ENCODE measurements at places on chromosomes 13 and 19.
A peak's percentile ranks its signal among the peaks of the same experiment; 100 is the strongest.

DNA sequence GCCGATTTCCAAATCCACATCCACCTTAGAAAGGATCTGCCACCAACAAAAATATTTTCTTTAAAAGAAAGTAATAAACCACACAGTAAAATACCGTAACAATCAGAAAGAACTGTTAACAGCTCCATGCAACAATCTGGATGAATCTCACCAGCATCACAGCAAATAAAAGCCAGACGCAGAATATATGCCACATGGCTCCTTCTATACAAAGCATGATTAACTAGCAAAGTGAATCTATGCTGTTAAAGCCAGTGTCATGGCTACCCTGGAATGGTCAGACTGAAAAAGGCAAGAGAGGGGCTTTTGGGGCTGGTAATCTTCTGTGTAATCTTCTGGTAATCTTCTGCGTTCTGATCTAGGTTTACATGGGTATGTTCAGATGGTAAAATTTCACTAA is 81.3 kb downstream of the SACS start:
- no peak for DNase-seq

DNA sequence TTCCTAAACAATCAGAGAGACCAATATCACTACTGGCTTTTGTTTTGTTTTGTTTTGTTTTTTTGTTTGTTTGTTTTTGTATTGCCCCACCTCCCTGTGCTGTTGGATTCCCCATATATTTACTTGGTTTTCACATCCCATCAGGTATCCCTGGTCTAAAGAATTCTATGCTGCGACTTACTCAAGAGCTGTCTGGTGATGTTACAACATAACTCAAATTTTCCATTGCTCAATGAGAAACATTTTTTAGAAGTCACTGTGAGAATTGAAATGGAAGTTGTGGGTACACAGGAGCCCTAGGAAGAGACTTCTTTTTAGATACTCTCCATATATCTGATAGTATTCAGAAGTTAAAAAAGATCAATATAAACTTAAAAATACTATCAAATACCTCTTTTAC is 181.4 kb downstream of the KLF5 start:
- DNase-seq = no peak

DNA sequence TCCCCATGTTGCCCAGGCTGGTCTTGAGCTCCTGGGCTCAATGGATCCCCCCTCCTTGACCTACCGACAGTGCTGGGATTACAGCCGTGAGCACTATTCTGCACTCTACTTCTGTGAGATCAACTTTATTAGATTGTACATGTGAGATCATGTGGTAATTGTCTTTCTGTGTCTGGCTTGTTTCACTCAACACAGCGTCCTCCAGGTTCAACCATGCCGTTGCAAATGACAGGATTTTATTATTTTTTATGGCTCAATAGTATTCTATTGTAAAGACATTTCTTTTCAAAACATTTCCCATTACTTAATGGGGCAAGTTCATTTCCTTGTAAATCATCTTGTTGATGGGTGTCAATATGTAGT is 1.5 kb upstream of the OBI1 start:
- DNase-seq = no peak

DNA sequence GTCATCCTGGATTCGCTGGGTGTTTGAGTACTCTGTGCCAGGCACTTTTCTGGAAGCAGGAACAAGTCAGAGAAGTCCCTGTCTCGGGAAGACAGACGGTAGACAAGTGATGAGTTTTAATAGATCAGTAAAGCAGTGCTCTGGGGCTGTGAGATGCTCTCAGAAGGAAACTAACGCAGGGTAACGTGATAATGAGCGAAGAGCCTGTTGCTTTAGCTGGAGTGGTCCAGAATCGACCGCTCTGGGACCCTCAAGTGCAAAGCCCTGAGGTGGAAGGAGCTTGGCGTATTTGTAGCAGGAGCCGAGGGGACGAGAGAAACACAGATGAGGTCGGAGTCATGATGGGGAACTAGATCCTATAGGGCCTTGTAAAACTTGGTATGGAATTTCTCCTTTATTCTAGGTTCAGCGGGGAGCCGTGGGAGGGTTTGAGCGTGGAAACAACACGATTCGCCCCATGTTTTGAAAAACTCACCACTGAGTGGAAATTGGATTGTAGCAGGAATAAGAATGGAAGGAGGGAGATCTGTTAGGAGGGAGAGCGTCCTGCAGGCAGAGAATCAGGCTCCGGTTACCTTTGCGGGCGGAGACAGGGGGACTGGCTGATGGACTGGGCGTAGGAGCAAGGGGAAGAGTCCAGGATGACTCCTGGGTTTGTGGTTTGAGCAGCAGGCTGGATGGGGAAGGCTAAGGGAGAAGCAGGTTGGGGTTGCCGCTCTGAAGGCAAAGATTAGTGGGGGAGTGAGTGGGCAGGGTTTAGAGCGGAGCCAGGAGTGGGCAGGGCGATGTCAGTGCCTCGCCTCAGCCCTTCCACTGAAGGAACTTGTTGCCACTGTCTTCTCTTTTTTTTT is 763 bp downstream of the POLD1 start:
- DNase-seq = no peak

GRCh38 chr13:24178847-24179485 is 18.4 kb downstream of the SPATA13 start:
- no peak for DNase-seq

- no peak for DNase-seq
Measured at GRCh38 chr13:48831248-48831647, 144.5 kb upstream of the FNDC3A start.

DNA sequence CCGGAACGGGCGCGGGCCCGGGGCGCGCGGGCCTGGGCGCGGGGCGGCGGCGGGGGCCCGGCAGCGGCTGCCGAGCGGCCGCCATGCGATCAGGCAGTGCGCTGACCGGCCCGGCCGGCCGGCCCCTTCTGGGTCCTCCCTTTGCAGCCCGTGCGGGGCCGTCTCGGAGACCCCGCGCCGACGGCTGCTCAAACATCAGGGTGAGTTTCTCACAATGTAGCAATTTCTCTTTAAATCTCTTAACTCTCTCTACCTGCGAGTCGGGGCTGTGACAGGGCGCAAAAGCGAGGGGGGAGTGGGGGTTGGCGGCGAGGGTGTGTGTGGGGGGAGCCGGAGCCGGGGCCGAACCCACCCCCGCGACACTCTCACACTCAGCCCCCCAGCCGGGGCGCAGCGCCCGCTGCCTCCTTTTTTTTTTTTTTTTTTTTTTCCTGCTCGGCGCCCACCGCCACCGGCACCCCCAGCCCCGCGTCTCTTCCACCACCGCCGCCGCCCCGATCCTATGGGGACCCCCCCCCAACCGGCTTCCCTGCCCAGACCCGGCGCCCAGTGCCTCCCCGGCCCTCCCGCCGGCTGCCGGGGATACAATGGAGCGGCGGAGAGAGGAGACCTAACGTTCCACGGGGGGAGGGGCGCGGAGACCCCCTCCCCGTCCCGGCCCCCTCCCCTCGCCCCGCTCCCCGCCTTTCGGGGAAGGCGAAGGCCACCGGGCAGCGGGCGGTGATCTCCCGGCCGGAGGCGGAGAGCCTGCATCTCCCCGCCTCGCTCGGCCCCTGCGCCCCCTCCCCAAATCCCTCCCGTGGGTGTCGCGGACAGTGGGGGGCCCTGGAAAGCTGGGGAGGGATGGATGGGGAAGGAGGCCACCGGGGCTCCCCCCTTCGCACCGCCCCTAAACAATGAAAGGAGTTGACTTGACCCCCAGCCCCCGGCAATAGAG is at the start of gene BICRA:
BICRA (plus strand) TSS at position 166 of the 937 bp plus-strand sequence. CDS start 64,441 bp downstream, outside the sequence.
- peak; percentile 58 for DNase-seq

- no peak for DNase-seq
Measured at GRCh38 chr13:50378509-50379044, 363.3 kb downstream of the KCNRG start.

DNA sequence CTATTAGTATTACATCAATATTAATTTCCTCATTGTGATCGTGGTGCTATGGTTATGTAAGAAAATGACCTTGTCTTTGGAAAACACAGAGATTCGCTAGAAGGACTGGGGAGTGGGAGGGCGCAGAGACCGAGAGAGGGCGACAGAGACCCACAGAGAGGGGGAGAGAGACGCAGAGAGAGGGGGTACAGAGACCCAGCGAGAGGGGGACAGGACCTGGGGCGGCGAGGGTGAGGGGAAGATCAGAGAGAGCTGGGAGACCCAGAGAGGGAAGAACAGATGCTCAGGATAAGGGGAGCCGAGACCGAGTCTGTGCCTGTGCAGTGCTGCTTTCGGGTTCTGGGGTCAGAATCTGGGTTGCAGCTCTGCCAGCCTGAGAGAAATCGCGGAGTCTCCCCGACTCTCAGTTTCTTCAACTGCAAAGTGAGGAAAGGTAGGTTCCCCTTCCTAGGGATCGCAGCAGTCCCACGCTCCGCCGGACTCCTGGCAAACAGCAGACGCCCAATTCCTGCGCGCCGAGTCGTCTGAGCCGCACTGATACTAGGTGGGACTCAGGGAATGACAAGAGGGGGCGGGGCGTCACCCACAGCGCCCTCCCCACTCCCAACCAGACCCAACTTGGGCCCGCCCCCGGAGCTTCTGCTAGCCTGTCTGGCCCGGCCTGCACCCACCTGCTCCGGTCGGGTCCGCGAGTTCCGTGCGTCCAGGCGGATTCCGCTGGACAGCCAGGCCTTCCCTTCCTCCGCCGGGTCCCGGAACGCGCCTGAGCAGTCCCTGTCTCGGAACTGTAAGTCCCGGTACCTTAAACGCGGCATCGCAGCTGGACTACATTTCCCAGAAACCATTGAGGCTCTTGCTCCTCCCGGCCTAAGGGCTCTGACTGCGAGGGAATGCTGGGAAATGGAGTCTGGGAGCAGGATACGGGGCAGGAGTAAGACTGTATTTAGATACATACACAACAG is 15.3 kb downstream of the IZUMO2 start:
- DNase-seq = peak; percentile 11

DNA sequence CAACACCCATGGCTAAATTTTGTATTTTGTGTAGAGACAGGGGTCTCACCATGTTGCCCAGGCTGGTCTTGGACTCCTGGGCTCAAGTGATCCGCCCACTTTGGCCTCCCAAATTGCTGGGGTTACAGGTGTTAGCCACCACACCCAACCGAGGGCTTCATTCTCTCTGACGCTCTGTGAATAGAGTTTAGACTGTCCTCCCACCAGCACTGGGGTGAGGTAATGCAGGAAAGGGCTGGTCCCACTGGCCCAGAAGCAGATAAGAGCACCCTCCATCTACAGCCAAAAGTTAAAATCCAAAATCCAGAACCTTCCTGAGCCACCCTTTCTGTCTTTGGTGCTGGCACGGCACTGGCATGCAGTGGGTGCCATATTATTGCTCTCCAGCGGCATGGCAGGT is 31.8 kb upstream of the HOMER3 start:
- no peak for DNase-seq

DNA sequence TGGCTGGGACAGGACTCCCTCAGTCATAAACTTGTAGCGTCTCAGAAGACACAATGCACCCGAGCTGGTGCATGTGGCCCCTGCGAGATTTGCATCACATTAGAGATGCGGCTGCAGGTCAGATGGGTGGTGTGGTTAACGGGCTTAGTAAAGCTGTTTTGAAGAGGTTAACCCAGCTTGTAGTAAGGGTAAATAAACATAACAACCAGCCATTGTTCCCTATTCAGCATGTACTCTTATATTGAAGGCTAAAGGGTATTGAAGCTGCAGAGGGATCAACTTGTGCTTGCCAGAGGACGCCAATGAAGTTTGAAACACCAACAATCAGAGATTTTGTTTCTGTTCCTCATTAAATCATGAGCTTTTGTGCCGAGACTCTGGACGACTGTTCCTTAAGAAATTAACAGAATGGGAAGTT is 79.4 kb downstream of the ZIC5 start:
- DNase-seq = no peak

GRCh38 chr13:80665792-80666333 is 324.9 kb upstream of the SPRY2 start:
- DNase-seq = no peak

DNA sequence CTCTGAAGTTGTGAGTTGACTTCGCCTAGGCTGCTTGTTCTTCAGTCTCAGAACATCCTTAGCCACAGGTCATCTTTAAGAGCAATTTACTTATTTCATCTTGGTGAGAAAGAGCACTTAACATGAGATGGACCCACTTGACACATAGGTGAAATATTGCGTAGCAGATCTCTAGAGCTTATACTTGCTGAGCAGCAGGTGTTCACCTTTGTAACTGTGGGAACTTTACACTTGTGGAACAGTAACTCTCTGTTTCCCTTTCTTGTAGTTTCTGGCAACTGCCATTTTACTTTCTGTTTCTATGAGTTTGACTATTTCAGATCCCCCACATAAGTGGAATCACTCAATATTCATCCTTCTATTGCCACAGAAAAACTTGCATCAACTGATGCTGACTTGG is 95.7 kb downstream of the SLC10A2 start:
- no peak for DNase-seq

- DNase-seq = no peak
Measured at GRCh38 chr19:38742296-38742695, 2.0 kb downstream of the CAPN12 start.

GRCh38 chr13:40261336-40261735 is 405.1 kb downstream of the FOXO1 start:
- no peak for DNase-seq

- no peak for DNase-seq
Measured at GRCh38 chr19:29603308-29603707, 2.8 kb upstream of the POP4 start.

- no peak for DNase-seq
Measured at GRCh38 chr13:94325650-94326049, 153.8 kb downstream of the DCT start.

DNA sequence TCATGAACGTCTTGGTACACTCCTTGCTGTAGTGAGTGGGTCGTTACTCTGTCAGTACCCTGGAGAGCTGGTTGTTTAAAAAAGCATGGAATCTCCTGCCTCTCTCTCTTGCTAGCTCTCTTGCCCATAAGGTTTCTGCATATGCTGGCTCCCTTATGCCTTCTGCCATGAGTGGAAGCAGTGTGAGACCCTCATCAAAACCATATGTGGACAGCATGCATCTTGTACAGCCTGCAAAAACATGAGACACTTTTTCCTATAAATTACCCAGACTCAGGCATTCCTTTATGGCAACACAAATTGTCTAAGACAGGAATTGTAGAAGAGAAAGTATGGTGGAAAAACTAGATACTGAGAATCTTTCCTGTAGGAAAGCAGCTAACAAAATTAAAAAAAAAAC is 516.3 kb downstream of the SLITRK6 start:
- DNase-seq = no peak

- no peak for DNase-seq
Measured at GRCh38 chr19:3585301-3586126, at the start of gene GIPC3. GIPC3 (plus strand) TSS chr19:3585478; CDS start chr19:3585598, 120 bp downstream.

DNA sequence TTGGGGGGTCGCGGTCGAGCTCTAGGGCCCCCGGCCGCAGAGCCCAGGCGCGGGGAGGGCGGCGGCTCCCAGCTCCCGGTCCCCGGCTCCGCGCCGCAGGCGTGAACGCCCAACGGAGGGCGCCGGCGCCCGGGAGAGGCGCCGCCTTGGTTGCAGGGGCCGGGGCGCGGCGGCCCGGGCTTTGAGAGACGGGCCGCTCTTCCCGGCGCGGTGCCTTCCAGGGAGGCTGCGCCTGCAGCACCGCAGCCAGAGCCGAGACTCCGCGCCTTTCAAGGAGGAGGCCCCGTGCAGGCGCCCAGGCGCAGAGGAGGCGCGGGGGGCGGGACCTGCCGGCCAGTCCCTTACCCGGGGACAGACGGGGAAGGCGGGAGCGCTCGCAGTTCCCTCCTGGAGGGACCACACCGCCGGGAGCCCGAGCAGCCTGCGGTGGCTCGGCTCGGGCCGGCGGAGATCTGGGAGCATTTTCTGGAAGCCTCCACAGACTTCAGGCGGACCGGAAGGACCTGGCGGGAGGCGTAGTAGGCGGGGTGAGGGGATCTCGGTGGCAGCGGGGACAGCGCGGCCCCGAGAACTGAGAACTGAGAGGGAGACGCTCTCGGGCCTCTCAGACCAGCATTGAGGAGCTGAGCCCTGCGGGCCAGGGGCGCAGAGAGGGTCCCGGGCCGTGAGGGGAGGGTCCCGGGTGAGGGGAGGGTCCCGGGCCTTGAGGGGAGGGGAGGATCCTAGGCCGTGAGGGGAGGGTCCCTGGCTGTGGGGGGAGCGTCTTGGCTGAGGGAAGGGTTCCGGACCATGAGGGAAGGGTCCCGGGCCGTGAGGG is 25.5 kb upstream of the MCF2L start:
- no peak for DNase-seq

All from stimulated activated CD8-positive, alpha-beta memory T cell treated with anti-CD3 and anti-CD28 coated beads, Interleukin-4, amount 100 ng/mL, for 4 hours (primary cell).